Esophagus muscularis mucosa (tissue), 4 donors: ENCODE measurements at places on chromosomes 4 and X.

DNA sequence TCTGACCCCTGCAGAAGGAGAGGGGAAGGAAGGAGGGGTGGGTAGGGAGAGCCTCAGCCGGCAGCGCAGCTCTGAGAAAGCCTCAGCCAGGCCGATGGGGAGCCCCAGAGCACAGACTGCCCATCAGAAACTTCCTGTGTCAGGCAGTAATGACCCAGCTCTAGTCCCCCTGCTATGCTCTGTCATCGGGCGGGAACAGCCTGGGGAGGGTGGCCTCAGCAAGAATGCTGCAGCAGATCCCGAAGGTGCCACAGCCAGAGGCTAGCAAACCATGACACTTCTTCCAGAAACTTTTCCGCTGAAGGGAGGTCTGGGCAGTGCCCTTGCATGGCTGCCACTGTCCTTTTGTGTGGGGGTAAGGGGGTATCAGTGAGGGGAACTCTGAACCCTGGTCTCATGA, 279.0 kb downstream of the BCOR start:
- DNase-seq: no peak

GRCh38 chr4:82784681-82785610, 13.7 kb downstream of the SCD5 start:
- DNase-seq: peak; percentile 74

- no peak for DNase-seq
Observed at GRCh38 chr4:3291411-3291968, 1.3 kb upstream of the RGS12 start.

GRCh38 chr4:10809905-10810304, 125.3 kb upstream of the CLNK start:
- no peak for DNase-seq

DNA sequence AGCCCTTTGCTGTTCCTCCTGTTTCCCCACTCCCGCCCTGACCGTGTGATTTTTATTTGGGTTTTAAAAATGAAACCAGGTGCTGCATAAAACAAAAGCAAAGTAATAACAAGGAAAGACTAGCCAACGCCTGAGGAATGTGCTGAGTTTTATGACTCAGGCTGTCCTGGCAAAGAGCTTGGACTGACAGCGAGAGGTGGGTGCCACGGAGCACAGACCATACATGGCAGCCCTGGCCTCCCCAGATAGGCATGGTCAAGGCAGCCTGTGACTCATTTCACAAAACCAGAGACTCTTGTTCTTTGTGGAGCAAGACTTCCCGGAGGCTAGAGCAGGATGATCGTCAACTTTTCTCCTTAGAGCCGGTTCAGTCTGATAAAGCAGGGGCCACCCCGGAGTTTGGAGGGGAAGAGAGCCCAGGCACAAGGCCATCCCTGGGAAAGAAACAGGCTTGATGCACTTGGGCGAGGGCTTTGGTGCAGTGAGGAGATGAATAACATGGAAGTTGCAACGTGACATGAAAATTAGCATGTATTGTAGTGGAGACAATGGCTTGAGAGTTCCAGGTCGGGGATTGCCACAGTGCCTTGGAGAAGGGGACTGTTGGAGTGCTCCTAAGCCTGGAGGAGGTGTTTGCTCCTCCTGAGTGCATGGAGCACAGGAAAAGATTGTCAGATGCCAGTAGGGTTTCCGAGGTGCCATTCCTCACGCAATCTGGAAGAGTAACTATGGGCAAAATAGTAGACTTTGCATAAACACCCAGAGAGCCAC, 54.8 kb downstream of the C4orf51 start:
- no peak for DNase-seq

- DNase-seq: no peak
Observed at GRCh38 chrX:130028196-130028595, 45.8 kb downstream of the BCORL1 start.

GRCh38 chr4:37825968-37826294, 555 bp upstream of the PGM2 start:
- peak; percentile 90 for DNase-seq

GRCh38 chr4:26179316-26179760, 141.5 kb upstream of the RBPJ start:
- DNase-seq: no peak

GRCh38 chr4:41719417-41719816, 29.1 kb downstream of the PHOX2B start:
- DNase-seq: no peak

DNA sequence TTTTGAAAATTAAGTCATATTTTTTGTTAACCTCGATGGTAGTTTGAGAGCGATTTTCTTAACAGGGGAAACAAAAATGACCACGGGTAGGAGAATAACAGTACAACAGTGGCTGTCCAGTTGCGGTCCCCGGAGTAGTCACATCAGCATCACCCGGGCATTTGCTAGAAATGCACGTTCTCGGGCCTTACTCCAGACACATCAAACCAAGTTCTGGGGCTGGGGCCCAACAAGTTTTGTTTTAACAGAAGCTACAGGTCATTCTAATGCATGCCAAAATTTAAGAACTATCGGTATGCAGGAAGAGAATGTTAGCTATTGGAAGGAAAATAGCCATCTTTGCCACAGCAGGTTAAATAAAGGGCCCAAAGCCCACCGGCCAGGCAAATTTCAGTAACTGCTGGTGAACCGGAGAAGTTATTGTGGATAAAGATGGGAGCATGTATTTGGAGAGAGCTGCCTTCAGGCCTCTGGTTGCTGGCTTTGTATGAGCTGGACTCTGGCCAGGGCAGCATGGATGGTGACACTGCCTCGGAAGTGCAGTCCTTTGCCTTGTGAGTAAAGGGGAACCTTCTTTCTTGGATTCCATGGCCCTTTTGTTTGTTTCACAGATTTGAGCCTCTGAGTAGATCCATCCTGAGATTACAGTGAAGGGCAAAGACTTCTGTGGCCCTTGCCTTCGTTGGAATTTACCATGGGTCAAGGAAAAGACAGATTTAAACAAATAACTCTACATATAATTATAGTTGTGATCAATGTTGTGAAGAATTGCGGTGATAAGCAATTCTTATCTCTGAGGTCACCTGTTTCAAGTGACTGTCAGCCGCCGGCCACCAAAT, 62.1 kb downstream of the TBC1D14 start:
- DNase-seq: no peak

DNA sequence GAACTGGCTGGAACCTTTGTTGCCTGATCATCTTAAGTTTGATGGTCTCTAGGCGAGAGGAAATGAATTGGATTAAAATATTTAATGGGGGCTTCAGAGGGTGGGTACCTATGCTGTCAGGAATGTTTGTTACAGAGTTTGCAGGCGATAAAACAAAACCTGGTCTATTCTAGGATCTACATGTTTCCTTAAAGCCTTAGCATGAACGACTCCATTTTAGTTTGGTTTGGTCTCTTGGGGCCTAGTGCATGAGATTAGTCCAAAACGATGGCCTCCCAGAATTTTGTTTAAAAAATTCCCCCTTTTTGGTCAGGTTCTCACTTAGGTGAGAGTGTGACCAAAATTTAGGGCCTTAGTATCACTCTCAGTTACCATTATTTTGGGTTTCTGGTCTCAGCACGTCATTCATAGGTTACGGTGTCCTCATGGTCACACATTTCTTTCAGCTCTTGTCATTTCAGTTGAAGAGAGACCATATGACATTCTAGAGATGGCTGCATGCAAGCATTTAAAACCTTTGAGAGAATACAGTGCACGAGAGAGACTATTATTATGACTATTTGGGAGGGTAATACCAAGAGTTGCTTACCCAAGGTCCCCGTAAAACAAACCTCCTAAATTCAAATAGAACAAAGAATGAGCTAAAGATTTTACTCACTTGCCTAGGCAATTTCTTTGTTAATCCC, 13.8 kb downstream of the MOB1B start:
- DNase-seq: no peak

GRCh38 chr4:9894644-9895332, 113.4 kb downstream of the DRD5 start:
- no peak for DNase-seq

DNA sequence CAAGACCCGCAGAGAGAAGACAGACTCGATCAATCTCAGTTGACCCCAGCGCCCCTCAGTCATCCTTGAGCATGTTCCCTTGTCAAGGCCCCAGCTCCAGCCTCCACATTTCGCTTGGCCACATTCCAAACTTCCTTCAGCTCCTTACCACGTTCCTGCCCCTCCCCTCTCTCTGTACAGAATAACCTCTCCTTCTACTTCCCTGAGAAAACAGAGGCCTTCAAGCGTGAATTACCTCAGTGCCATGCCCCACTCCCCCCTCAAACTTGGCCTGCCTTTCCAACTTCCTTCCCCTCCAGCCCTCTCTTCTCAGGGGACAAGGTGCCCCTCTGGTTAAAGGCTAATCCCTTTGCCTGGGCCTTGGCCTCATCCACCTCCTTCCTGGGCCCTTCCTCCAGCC, 3.2 kb upstream of the RIPPLY1 start:
- DNase-seq: no peak

DNA sequence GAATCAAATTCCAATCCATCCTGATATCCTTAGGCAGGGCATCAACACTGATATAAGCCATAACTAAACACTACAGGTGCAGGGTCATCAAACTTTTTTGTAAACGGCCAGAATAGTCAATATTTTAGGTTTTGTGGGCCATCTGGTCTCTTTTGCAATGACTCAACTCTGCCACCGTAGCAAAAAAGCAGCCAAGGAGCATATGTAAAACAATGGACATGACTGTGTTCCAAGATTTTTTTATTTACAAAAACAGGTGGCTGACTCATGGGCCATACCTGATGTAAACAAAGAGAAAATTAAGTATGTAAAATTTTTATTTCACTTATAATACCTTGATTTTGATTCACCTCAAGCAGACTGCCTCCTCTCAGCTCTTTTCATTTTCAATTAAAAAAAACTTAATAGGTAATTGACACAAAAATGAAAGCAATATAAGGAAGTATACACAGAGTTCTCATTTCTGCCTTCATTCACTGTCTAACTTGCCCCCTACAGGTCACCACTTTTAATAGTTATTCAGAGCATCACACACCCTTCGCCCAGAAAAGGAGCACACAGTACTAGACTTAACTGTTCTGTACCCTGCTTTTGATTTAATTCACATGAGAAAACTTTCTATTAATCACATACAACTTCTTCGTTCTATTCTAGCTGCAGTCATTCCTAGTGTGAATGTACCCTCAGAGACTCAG, 35.3 kb upstream of the GPM6B start:
- no peak for DNase-seq

DNA sequence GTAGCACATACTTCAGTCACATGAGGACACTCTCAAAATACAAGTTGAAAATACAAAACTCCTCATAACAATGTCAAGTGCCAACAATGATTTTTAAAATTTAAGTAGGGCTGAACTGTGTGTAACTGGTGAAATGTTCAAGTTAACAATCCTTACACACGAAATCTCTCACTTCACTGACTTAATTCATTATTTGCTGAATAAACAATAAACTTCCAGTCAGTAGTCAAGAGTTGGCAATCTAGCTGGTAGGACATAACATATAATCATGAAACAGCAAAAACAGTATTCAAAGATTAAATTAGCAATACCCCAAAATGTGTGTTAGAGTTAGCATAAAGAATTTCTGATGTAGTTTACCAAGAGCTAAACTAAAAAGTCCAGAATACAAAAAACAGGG, 1.9 kb upstream of the RAB33B start:
- DNase-seq: no peak

DNA sequence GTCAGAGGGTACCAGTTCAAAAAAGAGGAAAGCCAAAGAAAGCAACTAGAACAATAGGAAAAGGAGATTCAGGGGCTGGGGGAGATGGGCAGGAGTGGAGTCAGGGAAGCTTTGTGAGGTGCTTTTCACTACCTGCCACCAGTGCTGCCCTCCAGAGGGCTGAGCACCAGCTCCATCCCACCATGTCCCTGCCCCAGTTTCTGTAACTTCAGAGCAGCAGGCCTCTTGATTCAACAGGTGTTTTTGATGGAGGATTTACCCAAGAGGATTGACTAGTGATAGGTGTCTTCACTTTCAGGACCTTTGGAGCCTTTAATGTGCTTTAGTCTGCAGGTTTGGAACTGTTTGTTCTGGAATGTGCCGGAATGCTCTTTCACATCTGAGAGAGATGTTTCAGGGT, 12.1 kb downstream of the KIT start:
- DNase-seq: no peak

- DNase-seq: no peak
Observed at GRCh38 chr4:23866450-23867075, 23.3 kb downstream of the PPARGC1A start.

GRCh38 chrX:117376460-117376859, 740.1 kb downstream of the KLHL13 start:
- DNase-seq: no peak

GRCh38 chr4:168651864-168652263, 155.0 kb downstream of the PALLD start:
- no peak for DNase-seq

GRCh38 chr4:186002853-186003252, 66.1 kb upstream of the TLR3 start:
- no peak for DNase-seq

GRCh38 chrX:9352694-9353411, 112.0 kb upstream of the TBL1X start:
- no peak for DNase-seq

GRCh38 chrX:11259437-11259836, 33.8 kb upstream of the AMELX start:
- no peak for DNase-seq
